Mucosa of descending colon (tissue), 3 donors: ENCODE measurements at places on chromosomes 3 and 15. TPM values are rescaled to one million over a fixed set of nuclear protein-coding genes. Genes with fewer than 3 reads are reported as not detected.

GRCh38 chr3:171309906-171310359, 150.3 kb downstream of the TNIK start:
- DNase-seq, result no peak

DNA sequence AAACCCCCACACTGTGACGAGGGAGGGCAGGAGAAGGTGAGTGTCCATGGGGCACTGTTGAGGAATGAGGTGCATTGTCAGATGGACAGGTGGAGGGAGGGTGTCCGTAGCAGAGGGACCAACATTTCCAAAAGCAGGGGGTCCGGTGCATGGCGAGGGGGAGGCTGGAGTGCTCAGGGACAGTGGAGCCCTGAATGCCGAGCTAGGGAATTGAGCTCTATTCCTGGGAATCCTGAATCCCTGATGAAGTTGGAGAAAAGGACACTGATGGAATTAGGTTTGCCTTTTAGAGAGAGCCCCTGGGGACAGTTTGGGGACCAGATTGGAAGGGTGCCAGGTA, 7.9 kb upstream of the ANPEP start:
- no peak for DNase-seq

Gene CFAP20DC
- 1.0 TPM for total RNA-seq

DNA sequence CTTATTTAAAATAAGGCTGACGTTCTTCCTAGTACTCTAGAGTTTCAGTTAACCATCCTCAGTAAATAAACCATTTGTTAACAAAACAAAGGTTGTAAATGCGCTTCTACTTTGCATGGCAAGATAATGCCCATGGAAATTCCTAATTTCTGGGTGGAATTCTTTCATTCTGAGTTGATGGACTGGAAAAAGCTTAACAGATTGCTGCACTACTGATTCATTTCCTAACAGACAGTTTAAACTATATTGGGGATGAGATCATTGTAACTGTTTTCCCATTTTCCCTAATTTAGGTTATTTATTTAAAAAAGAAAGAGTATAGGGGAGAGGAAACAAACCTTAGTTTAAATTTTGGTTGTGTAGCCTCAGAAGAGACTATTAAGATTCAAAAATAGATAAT, 342.2 kb downstream of the NLGN1 start:
- no peak for DNase-seq
